ENCODE measurements at places on chromosomes 11 and 22.

DNA sequence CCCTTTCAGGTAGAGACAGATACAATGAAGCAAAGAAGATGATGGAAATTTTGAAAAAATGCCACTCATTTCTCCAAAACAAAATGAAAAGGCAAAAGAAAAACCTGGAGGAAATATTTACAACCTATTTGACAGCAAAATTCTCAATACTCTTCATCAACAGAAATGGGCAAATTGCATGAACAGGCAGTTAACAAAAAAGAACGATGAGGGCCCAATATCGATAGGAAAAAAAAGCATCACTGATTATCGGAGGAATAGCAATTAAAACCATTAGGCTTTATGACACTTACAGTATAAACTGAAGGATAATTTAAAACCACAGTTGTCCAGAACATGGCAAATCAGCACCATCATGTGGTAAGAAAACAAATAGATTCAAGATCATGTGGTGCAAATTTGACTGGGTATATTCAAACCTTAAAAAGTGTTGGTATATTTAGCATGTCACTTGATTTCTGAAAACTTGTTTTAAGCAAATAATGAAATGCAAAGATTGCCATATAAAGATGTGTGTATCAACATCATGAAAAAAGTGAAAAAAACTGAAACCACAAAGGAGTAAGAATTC, 222.9 kb downstream of the BRD1 start:
- DNase-seq: no peak

DNA sequence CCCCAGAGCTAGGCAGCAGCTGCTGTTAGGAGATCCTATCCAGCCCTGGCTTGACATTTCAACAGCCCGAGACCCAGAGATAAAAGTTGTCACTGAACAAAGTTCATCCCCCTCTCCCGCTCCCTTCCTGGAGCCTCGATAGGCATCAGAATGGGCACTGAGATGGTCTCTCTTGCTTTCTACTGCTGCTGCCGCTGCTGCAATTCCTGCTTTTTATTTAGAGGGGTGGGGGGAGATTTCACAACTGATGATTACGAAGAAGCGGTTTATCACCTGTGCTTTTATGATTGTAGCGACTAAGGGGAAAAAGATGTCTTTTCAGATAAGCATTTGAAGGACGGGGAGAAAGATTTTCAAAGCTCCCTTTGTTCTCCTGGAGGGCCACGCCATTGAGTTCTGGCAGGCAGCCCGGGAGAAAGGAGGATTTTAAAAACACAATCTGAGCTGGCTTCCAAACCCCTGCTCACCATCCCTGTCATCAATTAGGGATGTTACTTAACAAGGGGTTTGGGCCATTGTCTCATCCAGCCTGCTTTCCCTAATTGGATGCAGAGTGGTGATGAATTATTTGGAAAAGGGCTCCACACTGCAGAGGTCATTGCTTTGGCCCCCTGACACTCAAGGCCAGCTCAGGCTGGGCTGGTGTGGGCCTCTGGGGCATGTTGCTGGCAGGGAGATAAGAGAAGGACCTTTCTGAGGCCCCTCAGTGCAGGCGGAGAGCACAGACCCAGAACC, 344.7 kb downstream of the BUD13 start:
- DNase-seq: no peak

- no peak for DNase-seq
Measured at GRCh38 chr11:1734641-1735081, 15.7 kb downstream of the IFITM10 start.

DNA sequence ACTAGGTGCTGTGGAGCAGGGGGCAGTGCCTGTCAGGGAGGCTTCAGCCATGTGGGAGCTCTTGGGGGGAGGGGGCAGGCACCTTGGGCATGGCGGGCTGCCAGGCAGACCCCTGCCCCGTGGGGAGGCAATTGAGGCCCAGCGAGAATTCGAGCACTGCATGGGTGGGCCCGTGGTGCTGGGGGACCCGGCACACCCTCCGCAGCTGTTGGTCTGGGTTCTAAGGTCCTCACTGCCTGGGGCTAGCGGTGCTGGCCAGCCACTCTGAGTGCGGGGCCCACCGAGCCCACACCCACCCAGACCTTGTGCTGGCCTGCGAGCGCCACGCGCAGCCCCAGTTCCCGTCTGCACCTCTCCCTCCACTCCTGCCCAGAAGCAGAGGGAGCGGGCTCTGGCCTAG, 835.5 kb upstream of the CNTN5 start:
- DNase-seq: no peak

DNA sequence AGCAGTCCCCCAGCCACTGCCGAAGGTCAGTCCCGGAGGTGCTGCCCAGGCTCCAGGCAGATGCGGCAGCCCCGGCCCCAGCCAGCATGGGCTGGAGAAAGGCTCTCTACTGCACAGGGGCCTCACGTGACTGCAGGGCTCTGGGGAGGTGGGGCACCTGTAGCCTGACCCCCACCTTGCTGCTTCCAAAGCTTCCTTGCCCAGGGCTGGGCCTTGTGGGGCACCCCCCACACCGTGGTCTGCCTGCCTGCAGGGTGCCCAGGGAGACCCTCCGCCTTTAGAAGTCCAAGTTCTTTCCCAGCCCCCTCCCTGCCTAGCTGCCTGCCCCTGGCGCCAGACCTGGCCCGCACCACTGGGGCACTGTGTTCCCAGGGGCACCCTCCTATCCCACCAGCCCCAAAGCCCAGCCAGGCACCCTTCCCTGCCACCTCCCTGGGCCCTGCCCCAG, 28.4 kb upstream of the TXNRD2 start:
- no peak for DNase-seq

- no peak for DNase-seq
Measured at GRCh38 chr22:38238519-38239071, 34.2 kb downstream of the TMEM184B start.

GRCh38 chr11:31802609-31802989, 8.5 kb downstream of the PAX6 start:
- DNase-seq: no peak

DNA sequence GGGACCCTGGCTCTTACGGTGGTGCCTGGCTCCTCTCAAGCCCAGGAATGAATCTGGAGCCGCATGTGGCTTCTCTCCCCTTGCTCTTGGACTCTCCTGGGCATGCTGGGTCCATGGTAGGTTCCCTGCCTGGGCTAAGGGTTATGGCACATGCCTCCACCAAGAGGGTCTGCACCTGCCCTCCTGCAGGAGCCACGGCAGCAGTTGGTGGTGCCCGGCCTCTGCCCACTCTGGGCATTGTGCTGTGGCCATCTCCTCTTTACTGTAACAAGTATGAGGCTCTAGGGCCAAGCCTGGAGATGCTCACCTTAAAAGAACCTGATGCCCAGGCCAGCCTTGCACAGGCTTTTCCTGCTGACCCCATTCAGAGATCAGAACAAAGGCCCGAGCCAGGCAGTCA, 104.0 kb upstream of the PITPNB start:
- no peak for DNase-seq

GRCh38 chr11:46603704-46604308, 10.0 kb upstream of the AMBRA1 start:
- no peak for DNase-seq

- DNase-seq: no peak
Measured at GRCh38 chr11:95695181-95695580, 94.4 kb downstream of the FAM76B start.

- peak; percentile 53 for DNase-seq
Measured at GRCh38 chr11:46537537-46538295, 56.1 kb downstream of the AMBRA1 start.

GRCh38 chr11:22539821-22540256, 85.8 kb downstream of the FANCF start:
- DNase-seq: no peak

GRCh38 chr11:81916451-81916850, 817.2 kb downstream of the FAM181B start:
- DNase-seq: no peak

DNA sequence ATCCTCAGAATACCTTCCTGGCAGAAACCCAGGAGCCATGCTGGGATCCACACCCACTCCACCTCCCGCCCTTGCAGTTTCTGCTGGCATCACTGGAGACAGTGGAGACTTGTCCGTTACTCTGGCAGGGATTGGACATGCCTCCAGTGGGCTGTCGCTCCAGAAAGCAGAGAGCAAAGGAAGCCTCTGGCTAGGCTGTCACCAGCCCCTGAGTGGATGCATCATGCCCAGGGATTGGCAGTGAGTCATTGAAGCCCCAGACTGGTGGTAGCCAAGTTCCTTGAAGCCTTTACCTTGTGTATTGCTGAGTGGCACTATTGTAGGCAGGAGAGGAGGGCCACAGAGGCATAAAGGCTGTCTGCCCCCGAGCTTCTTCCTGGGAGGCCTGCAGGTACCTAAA, 34.8 kb upstream of the E2F8 start:
- no peak for DNase-seq

- DNase-seq: no peak
Measured at GRCh38 chr11:93717501-93717900, 23.8 kb downstream of the TAF1D start.

DNA sequence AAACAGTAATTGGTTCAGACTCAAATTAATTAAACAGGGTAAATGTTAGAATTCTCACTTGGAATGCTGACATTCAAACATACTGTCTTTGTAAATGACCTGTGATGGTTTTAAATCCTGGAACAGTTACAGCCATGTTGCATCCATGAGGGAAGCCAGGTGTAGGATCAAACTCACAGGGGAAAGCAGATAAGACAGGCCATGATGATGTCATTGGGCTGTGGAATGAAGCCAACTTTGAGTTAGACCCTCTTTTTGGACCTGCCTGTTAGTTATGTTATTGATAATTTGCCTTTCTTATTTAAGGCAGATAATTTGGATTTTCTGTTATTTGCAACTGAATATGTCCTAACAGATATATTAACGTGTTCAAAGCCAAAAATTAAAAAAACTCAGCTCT, 39.3 kb upstream of the ABTB2 start:
- no peak for DNase-seq

DNA sequence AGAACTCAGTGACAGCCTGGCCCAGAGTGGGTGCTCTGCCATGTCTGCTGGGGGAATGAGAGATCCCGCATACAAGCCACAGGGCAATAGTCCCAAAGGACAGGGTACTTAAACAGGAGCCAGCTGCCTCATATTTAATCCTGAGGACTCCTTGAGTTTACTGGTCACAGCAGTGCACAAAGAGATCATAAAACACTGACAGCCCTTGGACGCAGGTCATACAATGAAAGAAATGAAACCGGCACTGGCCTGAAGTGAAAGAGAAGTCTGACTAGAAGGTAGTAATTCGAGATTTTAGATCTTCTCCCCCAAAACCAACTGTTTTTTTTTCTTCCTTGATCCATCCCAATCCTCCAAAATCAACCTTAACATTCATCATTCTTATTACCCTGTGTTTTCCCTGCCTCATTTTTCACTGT, 299.8 kb upstream of the SYN3 start:
- peak; percentile 95 for DNase-seq

GRCh38 chr11:85718991-85719807, 33.2 kb upstream of the CCDC89 start:
- no peak for DNase-seq

GRCh38 chr22:26777156-26777801, 119.9 kb downstream of the MIAT start:
- no peak for DNase-seq

GRCh38 chr11:107592231-107592590, 1.3 kb downstream of the ELMOD1 start:
- DNase-seq: no peak

DNA sequence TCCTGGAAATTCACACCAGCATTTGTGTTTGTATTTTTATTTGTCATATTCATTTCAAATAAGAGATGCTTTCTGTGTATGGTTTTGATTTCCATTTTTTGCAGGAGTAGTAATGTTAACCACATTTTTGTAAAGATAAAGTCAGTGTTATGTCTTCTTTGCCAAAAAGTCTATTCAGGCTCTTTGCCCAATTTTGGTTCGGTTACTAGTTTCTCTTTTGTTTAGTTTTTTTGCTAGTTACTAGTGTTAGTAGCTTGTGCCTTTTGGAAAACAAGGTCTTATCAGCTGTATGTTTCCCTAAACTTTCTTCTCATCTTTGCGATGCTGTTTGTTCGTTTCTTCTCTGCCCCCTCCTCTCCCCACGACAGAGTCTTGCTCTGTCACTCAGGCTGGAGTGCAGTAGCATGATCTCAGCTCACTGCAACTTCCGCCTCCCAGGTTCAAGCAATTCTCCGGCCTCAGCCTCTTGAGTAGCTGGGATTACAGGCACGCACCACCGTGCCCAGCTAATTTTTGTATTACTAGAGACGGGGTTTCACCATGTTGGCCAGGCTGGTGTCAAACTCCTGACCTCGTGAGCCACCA, 112.3 kb upstream of the GRK3 start:
- no peak for DNase-seq

DNA sequence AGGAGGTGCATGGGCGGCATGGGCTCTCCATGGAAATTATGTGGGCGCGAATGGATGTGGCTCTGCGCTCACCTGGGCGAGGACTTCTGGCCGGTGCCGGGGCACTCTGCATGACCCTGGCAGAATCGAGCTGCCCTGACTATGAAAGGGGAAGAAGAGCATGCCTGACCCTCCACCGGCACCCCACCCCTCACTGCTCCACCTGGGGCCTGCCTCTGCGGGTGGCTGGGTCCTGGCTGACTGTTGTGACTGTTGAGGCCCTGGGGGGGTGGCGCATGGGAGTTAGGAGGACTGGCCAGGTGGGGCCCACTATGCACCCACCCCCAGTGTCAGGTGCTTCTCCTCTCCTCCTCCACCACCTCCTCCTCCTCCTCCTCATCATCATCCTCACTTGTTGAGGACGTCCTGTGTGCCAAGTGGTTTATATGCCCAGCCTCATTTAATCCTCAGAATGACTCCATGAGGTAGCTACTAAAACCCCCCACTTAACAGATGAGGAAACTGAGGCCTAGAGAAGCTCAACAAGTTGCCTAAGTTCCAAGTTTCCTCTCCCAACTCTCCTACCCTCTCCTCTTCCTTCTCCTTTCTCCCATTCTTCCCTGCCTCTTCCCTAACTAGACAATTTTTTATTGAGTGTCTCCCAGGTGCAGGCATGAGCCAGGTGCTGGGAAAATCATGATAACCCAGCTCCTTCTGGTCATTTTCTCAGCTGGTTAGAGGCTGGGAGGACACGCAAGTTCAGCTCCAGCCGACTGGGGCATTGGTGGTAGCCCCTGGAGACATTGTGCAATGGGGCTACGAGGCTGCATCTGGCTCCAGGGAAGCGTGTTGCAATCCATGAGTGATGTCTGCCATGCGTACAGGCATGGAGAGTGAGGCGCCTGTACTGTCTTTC, 2.3 kb downstream of the MYEOV start:
- no peak for DNase-seq

DNA sequence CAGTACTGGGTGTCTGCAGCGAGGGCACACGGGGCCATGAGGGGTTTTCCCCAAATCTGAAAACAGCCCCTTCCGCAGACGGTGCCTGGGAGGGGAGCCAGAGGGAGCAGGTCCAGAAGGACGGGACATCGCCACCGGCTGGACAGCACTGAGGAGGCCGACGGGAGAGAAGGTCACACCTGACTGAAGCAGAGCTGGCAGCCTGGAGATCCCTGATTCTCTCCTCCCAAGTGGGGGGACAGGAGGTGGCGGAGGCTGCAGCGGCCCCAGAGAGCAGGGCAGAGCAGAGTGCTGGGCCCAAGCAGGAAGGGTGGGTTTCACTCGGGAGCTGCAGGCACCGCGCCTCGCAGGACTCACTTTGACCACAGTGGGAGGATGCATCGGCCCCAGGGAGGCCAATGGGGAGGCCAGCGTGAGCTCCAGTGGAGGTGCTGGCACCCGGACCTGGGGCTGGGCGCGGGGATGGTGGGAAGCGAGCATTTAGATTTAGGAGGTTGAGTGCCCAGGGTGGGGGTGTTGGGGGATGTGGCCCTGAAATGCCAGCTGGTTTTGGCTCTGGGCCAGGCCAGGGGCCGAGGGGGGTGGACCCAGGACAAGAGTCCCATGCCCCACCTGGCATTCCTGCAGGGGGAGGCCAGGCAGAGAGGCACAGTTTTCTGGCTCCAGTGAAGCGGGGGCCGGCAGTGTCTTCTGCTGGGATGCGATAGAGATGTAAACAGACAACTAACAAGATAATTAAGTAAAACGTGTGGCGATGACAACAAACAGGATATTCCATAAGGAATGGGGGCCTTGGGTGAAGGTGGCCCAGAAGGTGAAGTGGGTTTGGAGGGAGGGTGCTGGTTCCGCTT, 92.3 kb upstream of the FGF3 start:
- no peak for DNase-seq

All from NCI-H524 treated with DMSO at 0.1 percent for 48 hours (cell line).